ENCODE measurements at places on chromosomes 1 and 21. TPM values are rescaled to one million over a fixed set of nuclear protein-coding genes. Genes with fewer than 3 reads are reported as not detected.

- no peak overlapping the region for H3K4me3 ChIP-seq
- no peaks in the 10 kb centered on the region for H3K36me3 ChIP-seq
- no peaks in the 10 kb centered on the region for H3K27me3 ChIP-seq
- H3K4me1 ChIP-seq = no peaks in the 10 kb centered on the region
- no peak for DNase-seq
Measured at GRCh38 chr1:191152776-191153175, 675.1 kb upstream of the BRINP3 start.

- H3K27me3 ChIP-seq = no peaks in the 10 kb centered on the region
- DNase-seq = no peak
- H3K4me1 ChIP-seq = no peaks in the 10 kb centered on the region
- no peaks in the 10 kb centered on the region for H3K36me3 ChIP-seq
- no peak overlapping the region for H3K27ac ChIP-seq
- no peak overlapping the region for H3K4me3 ChIP-seq
Measured at GRCh38 chr1:199762572-199762971, 264.9 kb upstream of the NR5A2 start.

The FPGT gene
- total RNA-seq = 28.2 TPM

The GABRD gene
- total RNA-seq = 1.0 TPM

DNA sequence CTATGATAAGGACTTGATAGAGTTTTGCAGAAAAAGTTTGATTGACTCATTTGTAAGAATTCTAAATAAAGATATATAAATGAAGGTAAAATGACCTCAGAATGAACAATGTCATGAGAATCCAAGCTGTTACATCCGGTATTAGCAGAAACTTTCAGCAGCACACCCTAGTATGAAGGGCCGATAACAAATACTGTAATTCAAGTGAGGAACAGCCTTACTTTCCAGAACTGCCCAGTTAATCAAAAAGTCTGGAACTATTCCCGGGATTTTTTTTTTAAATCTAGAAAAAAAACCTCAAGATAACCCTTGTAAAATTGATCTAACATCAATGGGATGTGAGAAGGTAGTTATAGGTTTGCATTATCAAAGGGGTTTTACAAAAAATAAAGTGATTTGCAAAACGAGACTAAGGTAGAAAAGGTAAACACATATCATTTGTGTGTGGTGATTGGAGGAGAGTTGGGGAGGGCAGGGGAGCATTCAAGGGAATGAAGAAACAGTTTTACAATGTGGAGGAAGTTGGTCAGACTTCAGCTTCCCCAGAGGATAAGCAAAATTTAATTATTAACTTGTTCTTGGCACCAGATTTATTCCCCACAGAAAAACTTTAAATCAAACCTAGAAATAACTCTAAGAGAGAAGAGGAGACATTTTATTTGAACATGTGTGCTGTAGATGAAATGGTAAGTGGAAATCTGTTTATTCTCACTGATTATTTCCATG, 75.9 kb upstream of the VCAM1 start:
- H3K4me1 ChIP-seq = peaks cover 11% of the 10 kb centered on the region
- H3K36me3 ChIP-seq = no peaks in the 10 kb centered on the region
- H3K4me3 ChIP-seq = no peak overlapping the region
- no peak overlapping the region for H3K27ac ChIP-seq
- no peak for DNase-seq

Measured in tibial nerve (tissue), 4 donors.